Activated CD4-positive, alpha-beta memory T cell treated with anti-CD3 and anti-CD28 coated beads for 36 hours (primary cell): ENCODE measurements at places on chromosomes 12 and 14.

GRCh38 chr12:16300122-16300521 is 22.6 kb upstream of the SLC15A5 start:
- DNase-seq: no peak

DNA sequence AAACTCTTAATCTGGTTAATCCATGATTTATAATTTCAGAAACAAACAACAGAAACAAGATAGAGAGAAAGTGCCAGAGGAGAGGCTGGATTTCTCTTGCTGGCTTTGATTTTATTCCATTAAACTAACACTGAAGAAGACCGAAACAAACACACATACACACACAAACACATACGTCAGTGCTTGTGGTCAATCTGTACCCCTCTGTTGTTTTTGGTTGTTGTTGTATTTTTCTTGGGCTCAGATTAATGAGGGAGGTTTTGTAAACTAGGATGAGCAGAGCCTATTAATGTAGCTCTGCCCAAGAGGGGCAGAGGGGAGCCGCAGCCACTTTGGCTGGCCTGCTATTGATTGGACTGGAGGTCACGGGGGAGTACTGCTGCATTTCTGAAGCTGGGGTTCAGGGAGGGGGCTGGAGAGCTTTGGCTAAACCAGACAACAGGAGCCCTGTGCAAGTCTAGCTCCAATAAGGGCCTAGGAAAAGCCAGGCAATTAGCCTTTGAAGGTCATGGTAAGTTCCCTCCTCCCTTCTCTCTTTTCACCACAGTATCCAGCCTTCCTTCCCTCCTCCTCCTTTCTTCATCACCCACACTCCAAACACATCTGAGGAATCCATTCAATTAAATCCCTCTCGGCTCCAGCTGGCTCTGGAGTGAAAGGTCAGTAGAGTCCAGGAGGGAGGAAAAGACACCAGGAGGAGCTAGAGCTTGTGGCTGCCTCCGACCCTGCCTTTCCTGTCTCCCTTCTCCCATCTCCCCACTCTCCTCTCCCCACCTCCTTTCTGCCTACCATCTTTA is 344.1 kb upstream of the LMO3 start:
- no peak for DNase-seq

DNA sequence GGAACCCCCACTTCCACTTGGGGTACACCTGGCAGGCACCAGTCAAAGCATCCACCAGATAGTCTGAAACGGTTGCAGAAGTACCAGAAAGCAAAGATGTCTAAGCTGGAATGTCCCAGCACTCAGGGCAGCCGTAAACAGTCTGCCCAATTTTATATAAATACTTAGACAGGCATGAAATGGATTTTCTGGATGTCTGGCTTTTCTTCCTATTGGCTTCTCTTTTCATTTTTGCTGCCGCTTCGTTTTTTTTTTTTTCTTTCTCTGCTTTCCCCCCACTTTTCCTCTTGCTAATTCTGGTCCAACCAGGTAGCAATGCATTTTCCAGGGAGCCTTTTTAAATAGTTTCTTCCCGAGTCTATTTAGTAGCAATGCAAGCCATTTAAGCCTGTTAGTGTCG is 167.7 kb downstream of the GCH1 start:
- DNase-seq: no peak

DNA sequence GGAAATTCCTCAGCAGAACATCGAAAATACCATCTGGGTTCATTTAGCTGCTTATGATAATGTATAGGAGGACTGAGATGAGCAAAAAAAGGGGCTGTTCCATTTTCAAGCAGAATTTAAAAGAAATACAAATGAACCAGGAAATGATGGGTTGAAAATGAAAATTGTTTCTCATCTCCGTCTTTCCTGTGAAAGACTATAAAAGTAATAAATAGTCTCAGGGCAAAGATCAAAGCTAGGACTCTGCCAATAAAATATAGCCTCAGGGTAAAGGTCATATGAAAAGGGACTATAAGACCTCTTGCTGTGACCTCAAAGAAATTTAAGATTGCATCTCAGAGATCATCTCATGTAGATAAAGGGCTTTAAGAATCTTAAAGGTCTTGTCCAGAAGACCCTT is 478.0 kb downstream of the BTG1 start:
- DNase-seq: no peak

- no peak for DNase-seq
These were observed 83.0 kb upstream of the FZD10 start for GRCh38 chr12:130079279-130079678.

DNA sequence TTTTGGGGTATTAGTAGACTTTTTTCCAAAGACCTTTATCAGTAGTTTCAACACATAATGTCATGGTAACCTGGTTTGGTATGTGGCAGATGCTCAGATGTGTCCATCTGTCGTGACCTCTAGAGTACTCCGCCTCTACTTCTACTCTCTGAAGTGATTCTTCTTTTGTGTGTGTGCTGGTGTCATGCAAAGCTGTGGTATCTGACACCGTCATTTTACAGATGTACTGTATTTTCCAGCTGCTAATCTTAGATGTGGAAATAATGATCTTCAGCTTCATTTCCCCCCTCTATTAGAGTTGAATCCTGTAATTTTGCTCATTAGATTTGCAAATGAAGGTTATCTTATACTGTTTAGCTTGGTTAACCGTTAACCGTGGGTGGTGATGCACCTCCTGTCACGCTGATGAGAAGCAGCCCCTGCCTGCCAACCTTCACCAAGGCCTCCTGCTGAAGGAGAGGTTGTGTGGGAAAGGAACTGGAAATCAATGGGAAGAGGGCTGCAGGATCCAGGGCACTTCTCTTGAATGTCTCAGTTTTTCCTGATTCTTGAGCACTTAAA is 222.4 kb upstream of the AMIGO2 start:
- DNase-seq: peak; percentile 29

- no peak for DNase-seq
These were observed 49.4 kb downstream of the MOK start for GRCh38 chr14:102255401-102256190.

GRCh38 chr12:31267966-31268365 is 58.0 kb downstream of the SINHCAF start:
- DNase-seq: no peak

GRCh38 chr12:47221256-47222023 is 141.7 kb upstream of the AMIGO2 start:
- DNase-seq: no peak

DNA sequence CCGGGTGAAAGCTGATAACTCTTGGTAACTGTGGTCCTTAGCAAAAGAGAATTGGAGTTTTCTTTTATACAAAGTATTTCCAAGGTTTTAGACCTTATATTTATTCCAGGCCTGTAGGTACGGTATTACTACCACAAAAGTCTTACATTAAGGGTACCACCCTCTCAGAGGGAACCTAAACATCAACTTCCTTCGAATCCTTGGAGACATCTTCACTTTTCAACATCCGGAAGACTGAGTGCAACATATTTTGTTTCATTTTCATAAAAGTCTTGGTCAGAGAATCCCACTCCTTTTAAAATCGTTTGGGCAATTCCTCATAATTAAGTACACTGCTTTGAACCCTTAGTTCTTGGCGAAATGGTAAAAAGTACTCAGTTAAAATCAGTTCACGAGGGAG is 1.2 kb downstream of the CNOT2 start:
- DNase-seq: no peak

DNA sequence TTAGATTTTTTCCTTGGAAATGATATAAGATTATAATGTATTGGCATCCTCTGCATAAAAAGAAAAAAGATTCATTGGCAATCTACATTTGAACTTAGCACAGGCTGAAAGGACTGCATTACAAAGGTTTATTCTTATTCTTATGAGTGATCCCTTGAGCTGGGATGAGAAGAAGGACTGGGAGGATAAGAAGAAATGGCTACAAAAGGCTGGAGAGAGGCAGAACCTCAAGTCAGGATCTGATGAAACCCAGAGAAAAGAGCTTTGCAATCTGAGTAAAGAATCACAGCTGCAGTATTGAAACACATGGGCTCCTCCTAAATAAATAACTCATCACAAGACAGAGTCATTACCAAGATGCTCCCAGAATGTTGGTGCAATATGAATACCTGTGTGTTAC is 1635.4 kb upstream of the FLRT2 start:
- DNase-seq: no peak

DNA sequence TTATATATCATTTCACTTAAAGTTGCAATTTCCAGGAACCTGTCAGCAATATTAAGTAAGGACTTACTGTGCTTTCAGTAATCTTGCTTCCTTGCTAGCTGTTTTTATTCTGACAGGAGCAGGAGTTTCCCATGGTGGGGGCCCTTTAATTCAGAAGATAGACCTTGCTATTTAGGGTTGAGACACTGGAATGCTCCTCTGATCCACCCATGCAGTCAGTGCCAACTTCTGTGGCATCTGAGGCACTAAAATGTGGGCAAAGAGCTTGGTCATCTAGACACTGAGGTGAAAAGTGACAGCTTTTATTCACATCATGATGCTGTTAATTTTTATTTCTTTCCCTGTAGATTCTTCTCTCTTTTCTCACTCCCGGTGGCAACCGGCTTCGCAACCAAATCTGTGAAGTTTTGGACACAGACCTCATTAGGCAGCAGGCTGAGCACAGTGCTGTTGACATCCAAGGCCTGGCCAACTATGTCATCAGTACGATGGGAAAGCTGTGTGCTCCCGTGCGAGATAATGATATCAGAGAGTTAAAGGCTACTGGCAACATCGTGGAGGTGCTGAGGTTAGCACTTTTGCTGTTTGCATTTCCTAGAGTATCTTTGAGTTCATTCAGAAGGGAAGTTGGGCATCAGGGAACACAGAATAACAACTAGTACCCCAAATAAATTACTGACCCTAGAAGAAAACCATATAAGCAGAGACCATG is 18.8 kb downstream of the TCP11L2 start:
- no peak for DNase-seq

DNA sequence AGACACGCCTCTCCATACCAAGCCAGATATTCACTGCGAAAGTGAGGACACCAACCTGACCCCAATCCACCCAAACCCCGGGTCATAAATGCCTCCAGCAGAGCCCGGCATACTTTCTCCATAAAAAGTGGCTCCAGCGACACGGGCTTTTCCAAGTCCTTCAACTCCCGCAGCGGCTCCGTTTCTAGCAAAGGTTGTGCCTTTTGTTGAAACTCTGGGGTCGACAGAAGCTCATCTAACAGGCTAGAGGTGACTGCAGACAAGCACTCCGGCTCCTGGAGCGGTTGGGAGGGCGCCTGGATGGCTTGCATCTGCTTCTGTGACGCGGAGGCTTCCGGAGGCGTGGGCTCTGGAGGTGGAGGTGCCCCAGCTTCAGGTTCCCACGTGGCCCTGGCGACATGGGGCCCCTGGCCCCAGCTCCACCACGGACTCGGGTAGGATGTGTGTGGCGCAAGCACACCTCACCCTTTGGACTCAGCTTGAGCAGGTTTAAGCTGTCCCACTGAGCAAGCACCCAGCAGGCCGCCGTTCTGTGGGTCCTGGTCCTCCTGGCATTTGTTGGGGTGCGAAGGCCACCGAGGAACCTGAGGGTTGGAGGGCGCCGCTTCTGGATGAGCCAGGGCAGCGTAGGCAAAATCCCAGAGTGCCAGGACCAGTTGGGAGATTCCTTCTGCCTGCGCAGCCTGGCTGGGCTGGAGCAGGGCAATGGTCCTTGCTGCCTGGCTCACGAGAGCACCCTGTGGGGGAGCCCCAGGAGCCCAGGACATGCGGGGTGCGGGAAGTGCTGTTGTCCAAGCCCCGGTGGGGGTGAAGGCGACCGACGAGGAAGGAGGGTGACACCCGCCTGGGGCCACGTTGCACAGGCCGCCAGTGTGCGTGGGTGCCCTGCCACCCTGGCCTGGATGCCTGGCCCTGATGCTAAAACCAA is 186.3 kb downstream of the ALG10 start:
- DNase-seq: no peak

DNA sequence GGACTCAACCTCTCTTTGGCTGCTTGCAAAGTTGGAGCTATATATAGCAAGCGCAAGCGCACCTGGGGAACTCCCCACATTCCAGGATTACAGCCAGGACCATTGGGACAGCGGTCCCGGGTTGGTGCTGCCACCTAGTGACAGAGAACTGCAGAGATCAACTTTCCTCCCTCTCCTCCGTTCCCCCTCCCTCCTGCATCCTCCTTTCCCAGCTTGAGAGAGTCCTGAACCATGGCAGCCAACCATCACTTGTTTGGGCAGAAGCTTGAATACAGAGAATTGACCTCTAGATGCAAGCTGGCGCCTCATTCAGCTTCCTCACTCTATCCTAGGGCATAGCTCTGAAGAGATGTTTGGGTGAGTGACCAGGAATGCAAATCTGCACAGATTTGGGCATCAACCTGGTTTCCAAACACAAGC is 17.4 kb upstream of the FLVCR2 start:
- DNase-seq: peak; percentile 68

DNA sequence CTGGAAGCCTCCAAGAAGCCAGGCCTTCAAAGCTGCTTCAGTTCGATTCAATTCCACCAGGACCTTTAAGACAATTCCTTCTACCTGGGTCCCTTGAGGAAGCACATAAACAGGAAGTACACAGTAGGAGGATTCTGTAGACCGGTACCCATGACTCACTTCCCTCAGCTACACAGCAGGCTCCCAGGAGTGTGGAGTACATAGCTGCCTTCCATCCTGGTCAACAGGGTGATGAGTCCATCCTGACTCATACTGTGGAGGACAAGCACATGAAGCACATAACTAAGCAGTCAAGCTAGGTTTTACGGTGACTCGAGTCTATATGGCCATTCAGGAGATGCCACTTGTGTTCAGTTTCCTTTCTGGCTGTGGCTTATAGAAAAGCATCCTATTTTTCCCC is 197.6 kb upstream of the RBM19 start:
- no peak for DNase-seq

DNA sequence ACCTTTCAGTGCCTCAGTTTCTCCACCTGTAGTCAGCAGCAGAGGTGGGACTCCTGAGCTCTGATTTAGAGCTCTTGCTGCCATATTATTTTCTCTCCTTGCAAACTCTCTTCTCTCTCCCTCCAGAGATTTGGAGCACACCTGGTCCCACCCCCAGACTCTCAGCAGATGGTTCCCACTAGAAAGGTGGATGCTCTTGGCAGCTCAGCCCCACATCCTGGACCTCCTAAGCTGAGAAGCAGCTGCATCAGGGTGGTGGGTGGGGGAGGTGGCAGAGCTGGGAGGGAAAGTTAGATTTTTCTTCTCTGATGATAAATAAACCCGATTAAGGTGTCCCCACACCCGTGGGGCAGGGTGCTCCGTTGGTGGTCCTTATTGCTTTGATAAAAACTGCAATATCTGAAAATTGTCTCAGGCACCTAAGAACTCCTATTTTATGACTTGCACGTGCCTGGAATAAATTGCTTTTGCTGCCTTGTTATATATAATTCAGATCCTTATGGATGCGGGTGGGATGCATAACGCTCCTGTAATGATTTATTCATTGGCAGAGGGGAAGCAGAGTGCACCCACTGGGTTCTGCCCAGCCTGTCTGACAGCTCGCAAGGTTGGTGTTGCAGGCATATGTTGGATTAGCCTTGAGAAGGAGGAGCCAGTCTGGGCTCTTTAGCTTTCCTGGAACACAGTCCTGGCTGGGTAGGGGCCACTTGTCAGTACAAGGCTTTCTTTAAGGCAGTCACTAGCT is 214.2 kb downstream of the SUDS3 start:
- no peak for DNase-seq

- DNase-seq: no peak
These were observed 5.8 kb upstream of the HOXC12 start for GRCh38 chr12:53948650-53949593.
